ENCODE measurements at places on chromosomes 1 and 21.

GRCh38 chr1:94929351-94930217 is 2.7 kb upstream of the CNN3 start:
- no peak for DNase-seq

- DNase-seq, result no peak
Observed at GRCh38 chr1:5943343-5944124, 48.7 kb downstream of the NPHP4 start.

DNA sequence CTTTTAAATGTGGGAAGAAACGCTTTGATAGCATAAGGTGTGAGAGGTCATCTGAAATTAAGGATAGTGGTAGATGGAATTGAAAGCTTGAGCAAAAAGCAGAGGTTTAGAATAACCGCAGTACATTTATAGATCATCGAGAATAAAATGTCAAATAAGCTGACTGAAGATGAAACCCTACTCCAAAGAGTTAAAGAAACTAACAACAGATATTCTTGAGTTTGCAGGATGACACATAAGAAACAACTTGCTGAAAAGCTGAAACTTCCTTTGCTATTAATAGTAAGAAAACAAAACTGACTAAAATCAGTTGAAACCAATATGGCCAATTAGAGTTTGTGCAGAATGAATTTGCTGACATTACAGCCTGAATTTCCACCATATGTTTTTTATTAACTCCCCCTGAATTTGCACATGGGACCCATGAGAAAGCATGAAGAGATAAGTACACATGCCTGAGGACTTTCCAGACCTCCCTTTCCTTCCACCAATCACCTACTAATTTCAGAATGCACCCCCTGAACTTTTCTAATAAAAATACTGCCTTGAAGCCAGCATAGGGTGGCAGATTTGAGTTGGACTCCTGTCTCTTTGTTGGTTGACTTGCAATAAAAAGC is 1.7 kb upstream of the C1orf185 start:
- no peak for DNase-seq

GRCh38 chr1:202144402-202145067 is at the start of gene ARL8A:
TSS of gene ARL8A (minus strand) at chr1:202144737. CDS start at chr1:202144572, 165 bp downstream.
- DNase-seq, result peak; percentile 79

DNA sequence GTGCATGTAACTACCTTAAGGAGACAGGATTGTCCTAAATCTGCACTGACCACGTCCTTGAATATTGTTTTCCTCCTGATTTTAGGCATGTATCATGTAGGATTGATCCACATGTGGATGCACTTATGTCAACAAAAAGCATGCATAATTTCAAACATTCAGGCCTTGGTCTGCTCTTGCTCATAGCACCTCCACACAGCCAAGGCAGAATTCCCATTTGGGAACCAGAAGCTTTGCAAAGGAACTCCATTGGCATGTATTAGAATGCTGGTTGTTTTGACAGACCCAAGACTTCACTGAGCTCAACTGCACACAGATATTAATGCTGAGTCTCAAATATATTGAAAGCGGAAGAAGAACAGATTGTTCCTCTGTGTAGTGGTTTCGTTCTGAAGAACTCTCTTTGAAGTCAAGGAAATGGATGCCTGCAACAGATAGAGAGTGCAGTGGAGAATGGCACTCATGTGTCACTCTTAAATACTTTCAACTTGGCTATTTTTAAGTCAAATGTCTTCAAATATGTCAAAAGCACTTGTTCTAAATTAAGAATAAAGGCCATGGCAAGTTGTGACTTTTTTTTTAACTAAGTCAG is 387.6 kb downstream of the LTN1 start:
- DNase-seq, result no peak

DNA sequence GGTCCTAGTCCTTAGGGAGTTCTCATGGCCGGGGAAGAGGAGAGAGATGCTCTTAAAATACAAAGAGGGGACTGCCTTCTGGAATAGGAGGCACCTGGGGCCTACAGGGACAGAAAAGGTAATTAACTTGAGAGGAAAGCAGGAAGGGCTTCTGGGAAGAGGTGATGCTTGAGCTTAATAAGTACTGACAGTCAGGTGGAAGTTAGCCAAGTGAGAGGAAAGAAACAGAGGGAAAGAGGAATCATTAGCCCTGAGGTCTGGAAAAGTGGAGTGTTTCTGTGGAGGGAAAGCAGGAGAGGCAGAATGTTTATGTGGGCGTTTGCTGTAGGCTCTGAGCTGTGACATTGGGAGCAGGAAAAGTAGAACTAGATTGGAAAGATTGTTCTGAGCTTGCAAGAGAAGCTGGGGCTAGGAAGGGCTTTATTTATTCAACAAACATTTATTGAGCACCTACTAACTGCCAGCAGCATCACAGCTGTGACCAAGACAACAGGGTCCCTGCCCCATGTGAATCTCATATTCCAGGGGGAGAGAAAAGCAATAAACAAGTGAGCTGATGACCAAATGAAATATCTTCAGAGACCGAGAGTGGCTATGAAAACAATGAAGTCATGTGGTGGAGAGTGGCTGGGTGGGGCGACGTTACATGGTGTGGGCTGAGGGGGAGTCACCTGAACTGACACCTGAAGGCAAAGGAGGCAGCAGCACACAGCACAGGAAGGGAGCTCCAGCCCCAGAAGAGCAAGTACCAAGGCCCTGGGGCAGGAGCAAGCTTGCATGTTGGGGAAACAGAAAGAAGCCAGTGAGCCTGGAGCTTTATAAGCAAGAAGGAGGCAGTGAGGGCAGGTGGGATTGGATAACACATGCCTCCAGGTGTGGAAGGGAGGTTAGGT is 4.4 kb upstream of the FNDC5 start:
- no peak for DNase-seq

GRCh38 chr1:221503268-221503667 is 238.6 kb downstream of the DUSP10 start:
- DNase-seq, result no peak

- no peak for DNase-seq
Observed at GRCh38 chr1:237146241-237146640, 104.3 kb downstream of the RYR2 start.

DNA sequence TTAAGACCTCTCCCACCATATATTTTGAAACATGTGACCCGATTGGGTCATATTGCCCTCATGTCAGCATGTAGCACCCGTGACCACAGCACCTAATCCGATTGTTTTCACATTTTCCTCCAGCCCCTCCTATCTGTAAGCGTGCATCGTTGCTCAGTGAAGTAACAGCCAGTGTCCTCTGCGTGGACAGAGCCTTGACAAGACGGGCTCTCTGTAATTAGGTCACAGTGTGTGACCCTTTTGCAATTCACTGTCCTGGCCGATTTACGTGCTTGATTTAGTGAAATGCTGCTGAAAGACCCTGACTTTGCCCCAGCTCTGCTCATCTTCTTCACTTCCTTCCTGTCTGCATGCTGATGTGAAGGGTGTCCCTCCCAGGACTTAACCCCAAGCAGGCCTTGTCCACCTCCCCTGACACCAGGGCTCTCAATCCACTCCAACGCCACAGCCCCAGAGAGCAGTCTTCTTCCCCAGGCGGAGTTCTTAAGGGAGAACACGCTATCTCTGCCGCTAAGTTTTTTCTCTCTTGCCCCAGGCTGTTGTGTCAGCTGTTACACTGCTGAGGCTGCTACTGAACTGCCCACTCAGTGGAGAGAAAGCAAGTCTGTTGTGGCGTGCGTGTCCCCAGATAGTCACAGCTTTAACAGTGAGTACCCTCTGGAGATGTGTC is 19.4 kb downstream of the URB2 start:
- no peak for DNase-seq

GRCh38 chr1:111973150-111973790 is 16.2 kb downstream of the KCND3 start:
- no peak for DNase-seq

DNA sequence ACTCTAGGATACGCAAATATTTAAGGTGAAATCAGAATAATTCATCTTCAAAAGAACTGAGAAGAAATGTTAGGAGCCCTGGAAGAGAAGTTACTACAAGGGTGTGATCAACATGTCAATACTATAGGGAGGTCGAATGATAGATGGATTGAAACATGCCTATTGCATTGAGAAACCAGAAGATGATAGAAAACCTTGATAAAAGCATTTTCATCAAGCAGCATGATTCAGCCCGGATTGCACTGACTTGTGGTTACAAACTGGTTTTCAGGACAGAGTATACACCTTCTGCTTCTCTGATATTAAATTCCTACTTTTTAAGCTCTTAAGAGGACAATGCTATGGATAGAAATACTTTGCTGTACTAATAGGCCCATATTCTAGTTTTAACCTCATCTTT is 164.2 kb downstream of the FMN2 start:
- no peak for DNase-seq

DNA sequence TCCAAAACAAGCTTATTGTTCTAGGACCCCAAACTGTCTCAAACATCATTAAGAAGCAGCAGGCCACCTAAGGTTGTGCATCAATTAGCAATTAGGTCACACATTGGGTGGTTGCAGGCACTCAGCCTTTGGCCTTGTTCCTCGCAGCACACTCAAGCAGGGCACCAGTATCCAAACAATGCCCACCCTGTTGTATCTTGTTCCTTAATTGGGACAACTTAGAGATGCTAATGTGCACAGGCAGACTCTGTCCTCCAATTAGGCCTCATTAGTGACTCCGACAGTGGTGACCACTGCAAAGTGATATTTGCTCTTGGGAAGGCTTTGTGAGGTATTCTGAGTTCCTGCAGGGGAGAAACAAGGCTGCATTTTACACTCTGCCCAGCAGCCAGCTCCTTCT is 515.1 kb upstream of the PTBP2 start:
- no peak for DNase-seq

DNA sequence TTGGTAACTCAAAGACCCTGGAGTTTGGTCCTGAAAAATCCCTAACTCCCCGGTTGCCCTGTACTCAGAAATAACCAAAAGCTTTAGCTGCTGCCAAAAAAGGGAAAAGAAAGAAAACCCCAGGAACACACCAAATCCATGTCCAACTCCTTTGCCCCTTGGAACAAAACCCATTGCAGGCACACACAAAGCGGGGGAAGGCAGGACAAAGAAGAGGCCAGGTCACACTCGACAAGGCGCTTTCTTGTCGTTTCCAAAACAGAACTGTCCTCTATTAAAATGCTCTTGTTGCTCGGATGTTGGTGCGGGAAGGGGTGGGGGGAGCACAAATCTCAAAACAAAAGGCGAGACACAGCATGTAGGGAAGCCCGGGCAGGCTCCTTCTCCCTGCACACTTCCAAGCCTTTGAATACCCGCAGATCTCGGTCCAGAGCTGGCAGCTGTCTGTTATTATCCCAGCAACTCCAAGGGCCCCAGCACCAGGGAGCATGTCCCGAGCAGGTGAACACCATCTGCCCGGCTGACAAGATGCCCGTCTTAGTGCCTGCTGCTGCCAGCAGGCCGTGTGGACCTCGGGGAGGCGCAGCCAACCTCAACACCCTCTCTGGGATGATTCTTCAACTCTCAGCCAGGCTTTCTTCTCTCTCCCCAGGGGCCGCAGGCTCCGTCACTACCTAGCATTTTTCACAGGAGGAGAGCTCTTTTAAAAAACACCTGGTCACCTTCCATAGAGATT is 96.4 kb downstream of the SSBP3 start:
- no peak for DNase-seq

DNA sequence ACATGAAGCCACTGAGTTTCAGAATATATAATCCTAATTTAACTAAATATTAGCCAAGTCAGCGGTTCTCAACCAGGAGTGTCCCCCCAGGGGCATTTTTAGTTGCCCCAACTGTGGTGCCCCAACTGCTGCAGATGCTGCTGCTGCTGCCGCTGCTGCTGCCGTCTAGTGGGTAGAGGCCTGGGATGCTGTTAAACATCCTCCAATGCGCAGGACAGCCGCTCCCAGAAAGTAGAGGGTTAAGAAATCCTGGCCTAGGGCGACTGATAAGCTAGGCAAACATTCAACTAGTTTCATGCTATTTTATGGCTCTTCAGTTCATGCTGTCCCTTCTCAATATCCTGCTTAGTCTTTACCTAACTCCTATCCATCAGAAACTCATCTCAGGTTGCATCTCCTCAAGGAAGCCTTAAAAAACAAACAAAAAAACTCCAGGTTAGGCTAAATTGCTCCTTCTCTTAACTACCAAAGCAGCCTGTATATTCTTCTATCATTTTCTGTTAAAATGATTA is 9.9 kb upstream of the DCAF6 start:
- no peak for DNase-seq

GRCh38 chr1:233587958-233588799 is 25.7 kb upstream of the KCNK1 start:
- DNase-seq, result no peak

- DNase-seq, result no peak
Observed at GRCh38 chr1:46370214-46370633, 23.9 kb upstream of the FAAH start.

DNA sequence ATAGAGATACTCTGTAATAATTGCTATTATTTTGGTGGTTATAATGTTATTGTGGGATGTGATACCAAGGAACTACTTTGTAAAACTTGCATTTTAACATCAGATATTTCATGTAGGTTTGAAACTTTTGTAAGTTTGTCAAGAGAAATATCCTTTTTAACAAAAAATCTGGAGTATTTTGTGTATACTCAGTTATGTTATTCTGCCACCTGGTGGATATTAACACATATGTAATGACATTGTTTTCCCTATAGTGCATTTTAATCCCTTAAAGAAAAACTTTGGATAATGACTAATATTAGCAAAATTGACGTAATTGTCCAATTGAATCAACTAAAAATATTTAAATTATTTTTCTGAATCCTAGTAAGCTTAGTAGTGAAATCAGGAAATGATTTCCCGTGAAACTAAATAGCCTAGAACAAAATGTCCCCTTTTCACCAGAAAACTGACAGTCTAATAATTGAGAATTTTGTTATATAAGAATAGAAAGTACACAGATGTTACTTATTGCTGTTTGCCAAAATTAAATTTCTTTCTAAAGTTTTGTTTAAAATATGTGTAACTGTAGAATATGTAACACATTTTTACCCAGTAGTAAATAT is 39.6 kb downstream of the KCTD3 start:
- DNase-seq, result no peak

GRCh38 chr1:61007534-61008364 is 74.6 kb upstream of the NFIA start:
- no peak for DNase-seq

- no peak for DNase-seq
Observed at GRCh38 chr1:233086961-233087881, 136.8 kb downstream of the NTPCR start.

DNA sequence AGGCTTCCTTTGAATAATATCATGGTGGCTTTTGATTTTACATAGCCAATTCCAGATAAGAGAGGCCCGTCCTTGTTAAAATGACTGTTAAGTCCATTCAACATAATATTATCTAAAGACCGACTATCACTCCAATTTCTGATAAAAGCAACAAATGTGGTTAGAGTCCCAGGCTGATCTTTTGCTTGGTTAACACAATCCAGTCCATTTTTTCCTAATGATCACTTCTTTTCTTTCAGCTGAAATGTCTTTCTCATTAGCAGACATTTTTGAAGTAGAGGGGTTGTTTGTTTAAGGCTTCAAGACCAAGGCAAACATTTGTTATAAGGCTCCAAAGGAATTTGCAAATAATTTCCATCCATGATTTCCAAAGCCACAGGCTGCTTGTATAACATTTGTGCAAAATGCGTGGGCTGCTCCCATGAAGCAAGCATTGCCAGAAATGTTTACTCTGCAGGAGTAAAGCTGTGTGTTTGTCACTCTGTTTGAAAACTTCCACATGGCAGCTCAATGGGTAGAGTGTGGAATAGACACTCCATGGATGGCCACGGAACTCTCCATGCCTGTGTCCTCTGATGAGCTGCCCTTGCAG is 111.5 kb downstream of the PSMG1 start:
- DNase-seq, result no peak

All from stimulated activated CD8-positive, alpha-beta memory T cell treated with anti-CD3 and anti-CD28 coated beads, Interleukin-4, amount 100 ng/mL, for 48 hours (primary cell).